Type B pancreatic cell (in vitro differentiated cells): ENCODE measurements at places on chromosomes 2 and 18. TPM values are rescaled to one million over a fixed set of nuclear protein-coding genes. Genes with fewer than 3 reads are reported as not detected.
A peak's percentile ranks its signal among the peaks of the same experiment; 100 is the strongest.

The GTF2A1L gene
- not detected in 2 replicates for total RNA-seq

The ATP8B1 gene
- total RNA-seq: 21.7 and 52.9 TPM in 2 replicates

The ABCG5 gene
- 0.10 and 0.36 TPM in 2 replicates for total RNA-seq

The SERPINB10 gene
- not detected in 2 replicates for total RNA-seq

The HAT1 gene
- total RNA-seq: 35.0 and 43.1 TPM in 2 replicates

The CXCR1 gene
- total RNA-seq: not detected in 2 replicates

DNA sequence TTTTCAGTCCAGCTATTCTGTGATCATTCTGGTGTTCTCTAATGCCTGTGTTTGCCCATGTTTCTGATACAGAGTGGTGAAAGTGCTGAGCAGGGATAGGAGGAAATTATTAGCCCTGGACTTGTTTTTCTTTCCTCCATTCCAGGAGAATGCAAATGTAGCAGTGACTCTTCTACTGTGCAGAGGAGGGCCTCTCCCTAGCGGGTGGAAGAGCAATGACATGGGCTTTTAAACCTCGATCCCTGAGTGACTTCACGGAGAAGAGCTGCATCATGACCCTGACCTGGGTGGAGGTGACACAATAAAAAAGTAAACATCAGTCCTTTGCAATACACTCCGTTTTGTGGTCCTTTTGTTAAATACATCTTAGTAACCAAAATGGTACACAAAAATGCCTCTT, 68.0 kb upstream of the NETO1 start:
- H3K27ac ChIP-seq: no peak overlapping the region
- H3K36me3 ChIP-seq: no peaks in the 10 kb centered on the region
- H3K4me1 ChIP-seq: no peaks in the 10 kb centered on the region
- no peaks in the 10 kb centered on the region for H3K27me3 ChIP-seq
- H3K4me3 ChIP-seq: no peak overlapping the region

DNA sequence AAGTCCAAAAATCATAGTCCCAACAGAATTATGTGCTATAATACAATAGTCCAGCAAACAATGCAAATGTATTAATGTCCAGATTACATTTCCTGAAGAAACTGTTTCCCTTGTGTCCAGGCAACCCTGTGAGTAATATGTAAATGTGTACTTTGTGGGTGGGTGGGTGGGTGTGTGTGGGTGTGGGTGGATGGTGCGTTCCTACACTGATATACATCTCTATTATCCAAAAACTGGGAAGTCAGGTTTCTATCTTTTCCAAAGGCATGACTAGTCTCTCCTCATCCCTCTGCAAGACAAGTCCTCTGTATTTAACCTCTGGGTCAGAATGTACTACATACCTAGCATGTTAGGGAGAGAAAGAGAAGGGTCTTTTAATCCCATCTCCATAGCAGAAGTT, 71.6 kb downstream of the LNPK start:
- H3K36me3 ChIP-seq: peaks cover 11% of the 10 kb centered on the region
- no peak overlapping the region for H3K4me3 ChIP-seq
- no peak for DNase-seq
- H3K27me3 ChIP-seq: no peaks in the 10 kb centered on the region
- H3K4me1 ChIP-seq: peaks cover 5% of the 10 kb centered on the region
- H3K27ac ChIP-seq: peak overlapping the region; percentile 17
